Esophagus squamous epithelium (tissue), 5 donors: ENCODE measurements at places on chromosomes 12 and 14. TPM values are rescaled to one million over a fixed set of nuclear protein-coding genes. Genes with fewer than 3 reads are reported as not detected.

DNAI7 gene
- total RNA-seq: not detected

DNA sequence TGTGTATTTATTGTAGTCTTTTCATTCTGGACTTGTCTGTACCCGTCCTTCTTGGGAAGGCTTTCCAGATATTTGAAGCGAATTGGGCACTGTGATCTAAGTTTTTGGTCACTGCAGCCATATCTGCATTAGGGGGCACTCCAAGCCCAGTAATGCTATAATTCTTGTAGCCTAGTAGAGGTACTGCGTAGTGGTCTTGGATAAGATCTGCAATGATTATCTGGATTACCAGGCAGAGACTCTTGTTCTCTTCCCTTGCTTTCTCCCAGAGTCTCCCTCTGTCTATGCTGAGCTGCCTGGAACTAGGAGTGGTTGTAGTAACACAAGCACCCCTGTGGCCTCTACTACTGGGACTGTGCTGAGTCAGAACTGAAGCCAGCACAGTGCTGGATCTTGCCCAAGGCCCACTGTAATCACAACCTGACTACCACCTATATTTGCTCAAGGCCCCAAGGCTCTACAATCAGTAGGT, 30.0 kb downstream of the SLC38A2 start:
- no peak for DNase-seq

CCDC197 gene
- total RNA-seq: not detected

SYT1 gene
- total RNA-seq: 2.7 TPM

CACNB3 gene
- 14.3 TPM for total RNA-seq

DNA sequence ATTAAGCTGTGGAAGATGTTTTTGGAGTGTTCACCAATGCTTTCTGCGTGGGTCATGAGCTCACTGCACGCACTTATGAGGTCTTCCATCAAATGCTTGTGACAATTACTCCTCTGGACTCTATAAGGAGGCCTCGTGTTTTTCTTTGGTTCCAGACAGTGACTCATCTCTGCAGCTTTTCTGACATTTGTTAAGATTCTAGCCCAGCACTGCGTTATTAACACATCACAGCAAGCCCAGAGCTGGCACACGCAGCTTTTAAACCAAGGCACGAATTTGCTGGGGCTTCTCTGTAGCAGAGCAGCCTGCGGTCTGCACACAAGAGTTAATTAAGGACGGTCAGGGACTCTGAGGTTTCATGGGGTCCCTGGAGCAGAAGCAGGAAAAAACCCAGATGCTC, 16.9 kb downstream of the MEG3 start:
- no peak for DNase-seq

KERA gene
- total RNA-seq: not detected

OVCH1 gene
- not detected for total RNA-seq

TAS2R7 gene
- not detected for total RNA-seq

- no peak for DNase-seq
Observed at GRCh38 chr12:5485454-5485853, 53.5 kb downstream of the NTF3 start.

NYNRIN gene
- 4.7 TPM for total RNA-seq

- DNase-seq: no peak
Observed at GRCh38 chr12:38984388-38984787, 79.0 kb upstream of the CPNE8 start.
